ENCODE measurements at places on chromosomes 6 and 20. TPM values are rescaled to one million over a fixed set of nuclear protein-coding genes. Genes with fewer than 3 reads are reported as not detected.

- H3K27me3 ChIP-seq, result no peaks in the 10 kb centered on the region
- no peaks in the 10 kb centered on the region for H3K4me1 ChIP-seq
- no peak overlapping the region for H3K4me3 ChIP-seq
Measured at GRCh38 chr6:161370880-161371279, 97.0 kb upstream of the AGPAT4 start.

GRCh38 chr20:38272398-38272797 lies 11.9 kb upstream of the KIAA1755 start:
- peaks cover 14% of the 10 kb centered on the region for H3K4me1 ChIP-seq
- no peaks in the 10 kb centered on the region for H3K27me3 ChIP-seq
- H3K27ac ChIP-seq, result peak overlapping the region; percentile 11

KCNG1 gene
- 0.70 TPM for total RNA-seq

- no peaks in the 10 kb centered on the region for H3K27me3 ChIP-seq
- H3K27ac ChIP-seq, result no peak overlapping the region
- no peaks in the 10 kb centered on the region for H3K36me3 ChIP-seq
- no peak overlapping the region for H3K4me3 ChIP-seq
- DNase-seq, result no peak
- H3K4me1 ChIP-seq, result no peaks in the 10 kb centered on the region
Measured at GRCh38 chr20:24777746-24778145, 171.3 kb upstream of the CST7 start.

TMX4 gene
- total RNA-seq, result 191 TPM

GRCh38 chr6:5116243-5116991 lies 31.3 kb downstream of the PPP1R3G start:
- no peaks in the 10 kb centered on the region for H3K27me3 ChIP-seq
- DNase-seq, result no peak
- no peak overlapping the region for H3K4me3 ChIP-seq
- H3K27ac ChIP-seq, result no peak overlapping the region
- no peaks in the 10 kb centered on the region for H3K36me3 ChIP-seq

DNA sequence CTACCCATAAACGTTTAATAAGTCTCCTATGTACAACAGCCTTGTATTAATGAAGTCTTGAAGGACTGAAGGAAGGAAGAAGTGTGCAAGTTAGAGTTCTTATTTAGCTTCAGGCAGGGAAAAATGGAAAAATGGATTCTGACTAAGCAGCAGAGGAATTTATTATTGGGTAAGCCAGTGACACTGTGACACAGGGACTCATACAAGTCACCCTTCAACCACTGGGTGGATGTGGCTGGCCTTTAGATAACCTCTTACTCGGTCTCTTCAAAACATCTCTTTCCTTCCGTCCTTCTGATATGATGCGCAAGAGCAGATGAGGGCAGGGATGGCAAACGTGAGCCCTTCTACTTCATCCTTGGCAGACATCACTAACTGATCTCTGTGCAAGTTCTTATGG lies 145.6 kb downstream of the DHX35 start:
- no peak for DNase-seq
- no peak overlapping the region for H3K4me3 ChIP-seq
- no peaks in the 10 kb centered on the region for H3K27me3 ChIP-seq
- H3K36me3 ChIP-seq, result no peaks in the 10 kb centered on the region

OSBPL2 gene
- total RNA-seq, result 29.6 TPM

SSTR4 gene
- not detected for total RNA-seq

DNA sequence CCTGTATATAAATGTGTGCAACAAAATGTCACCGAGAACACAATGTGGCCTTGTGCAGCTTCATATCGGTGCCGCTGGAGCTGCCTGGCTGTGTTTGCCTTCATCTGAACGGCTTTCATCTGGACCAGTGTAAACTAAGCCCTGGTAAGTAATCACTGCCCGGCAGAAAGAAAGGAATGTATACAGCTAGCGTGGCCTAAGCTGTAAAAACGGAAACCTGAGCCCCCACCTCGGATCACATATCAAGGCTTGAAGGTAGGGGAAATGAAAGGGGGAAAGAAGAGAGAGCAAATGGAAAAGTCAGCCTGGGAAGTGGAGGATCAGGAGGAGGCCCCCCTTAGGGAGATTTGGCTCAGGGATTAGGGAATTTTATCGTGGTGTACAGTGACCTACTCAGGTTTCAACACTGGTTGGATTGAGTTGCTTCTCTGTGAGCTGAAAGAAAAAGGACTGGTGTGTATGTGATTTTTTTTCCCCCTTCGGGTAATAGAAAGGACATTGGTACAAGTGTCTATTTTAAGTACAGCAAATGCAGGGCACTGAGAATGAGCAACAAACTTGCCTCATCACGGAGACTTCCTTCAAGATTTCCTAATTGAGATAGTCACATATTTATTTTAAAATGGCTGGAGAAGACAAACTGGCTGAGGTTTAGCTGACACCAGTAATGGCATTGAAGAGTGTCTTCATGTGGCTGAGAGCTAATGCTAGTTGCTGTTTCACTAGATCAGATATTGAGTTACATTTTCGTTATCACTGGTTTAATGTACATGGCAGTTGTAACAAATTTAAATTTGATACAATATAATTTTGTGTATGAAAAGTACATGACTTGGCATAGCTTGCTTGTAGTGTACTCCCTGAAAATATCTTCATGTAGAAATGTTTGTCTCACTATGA lies 3.5 kb downstream of the SOBP start:
- peak overlapping the region; percentile 81 for H3K4me3 ChIP-seq
- H3K36me3 ChIP-seq, result no peaks in the 10 kb centered on the region
- DNase-seq, result no peak
- peak overlapping the region; percentile 91 for H3K27ac ChIP-seq
- no peaks in the 10 kb centered on the region for H3K4me1 ChIP-seq

DLK2 gene
- not detected for total RNA-seq

GRCh38 chr6:111663692-111664564 lies 58.2 kb upstream of the TRAF3IP2 start:
- H3K27me3 ChIP-seq, result no peaks in the 10 kb centered on the region
- no peak overlapping the region for H3K4me3 ChIP-seq
- H3K36me3 ChIP-seq, result no peaks in the 10 kb centered on the region
- H3K27ac ChIP-seq, result peak overlapping the region; percentile 74
- H3K4me1 ChIP-seq, result peaks cover 60% of the 10 kb centered on the region

RNF39 gene
- total RNA-seq, result 1.1 TPM

GRCh38 chr20:62296724-62297448 lies 5.9 kb upstream of the ADRM1 start:
- no peaks in the 10 kb centered on the region for H3K27me3 ChIP-seq
- no peak overlapping the region for H3K4me3 ChIP-seq
- peaks cover 35% of the 10 kb centered on the region for H3K36me3 ChIP-seq
- peaks cover 3% of the 10 kb centered on the region for H3K4me1 ChIP-seq
- H3K27ac ChIP-seq, result peak overlapping the region; percentile 11

DNA sequence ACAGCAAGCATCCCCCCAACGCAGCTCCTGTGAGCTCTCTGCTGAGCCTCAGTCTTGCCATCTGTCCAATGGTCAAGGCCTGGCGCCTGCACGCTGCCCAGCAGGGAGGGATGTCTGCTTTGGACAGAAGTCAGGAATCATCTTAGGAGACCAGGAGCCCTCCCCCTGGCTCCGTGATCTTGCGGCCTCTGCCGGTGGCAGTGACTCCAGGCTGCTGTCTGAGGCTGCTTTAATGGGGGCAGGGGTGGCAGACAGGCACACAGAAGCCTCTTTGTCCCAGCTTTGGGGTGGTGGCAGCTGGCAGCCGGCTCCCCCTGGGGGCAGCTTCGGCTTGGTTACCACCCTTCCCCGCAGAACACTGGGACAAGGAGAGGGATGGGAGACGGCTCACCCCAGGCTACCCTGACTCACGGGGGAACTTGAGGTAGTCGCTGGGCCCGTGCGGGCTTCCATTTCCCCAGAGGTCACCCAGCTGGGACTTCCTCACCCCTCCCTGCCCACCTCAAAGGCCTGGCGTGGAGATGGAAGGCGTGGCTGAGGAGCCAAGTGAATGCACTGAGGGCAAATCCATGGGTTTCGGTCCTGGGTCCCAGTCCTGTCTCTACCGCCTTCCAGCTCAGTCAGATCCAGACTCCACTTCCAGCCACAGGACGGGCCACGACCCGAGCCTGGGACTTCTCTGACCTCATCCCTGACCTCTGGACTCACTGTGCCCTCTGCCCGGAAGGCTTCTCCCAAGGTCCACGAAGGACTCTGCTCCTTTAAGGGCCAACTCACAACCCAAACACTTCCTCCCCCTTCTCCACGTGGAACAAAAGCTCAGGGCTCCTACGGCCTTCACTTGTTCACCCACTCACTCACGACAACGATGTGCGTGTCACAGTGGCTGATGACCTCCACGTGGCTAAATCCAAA lies 14.8 kb downstream of the PEDS1 start:
- H3K27ac ChIP-seq, result peak overlapping the region; percentile 71
- H3K27me3 ChIP-seq, result no peaks in the 10 kb centered on the region
- peaks cover 49% of the 10 kb centered on the region for H3K4me1 ChIP-seq
- no peak for DNase-seq
- H3K36me3 ChIP-seq, result peaks cover 32% of the 10 kb centered on the region
- no peak overlapping the region for H3K4me3 ChIP-seq

GRCh38 chr20:3172933-3173609 lies at the start of gene LZTS3:
TSS of gene LZTS3 (minus strand) at chr20:3173549. CDS start at chr20:3167163, 6,386 bp downstream.
- no peaks in the 10 kb centered on the region for H3K27me3 ChIP-seq
- DNase-seq, result peak; percentile 73
- H3K4me1 ChIP-seq, result no peaks in the 10 kb centered on the region
- no peaks in the 10 kb centered on the region for H3K36me3 ChIP-seq
- H3K27ac ChIP-seq, result peak within 1 kb of the TSS; percentile 80

DNA sequence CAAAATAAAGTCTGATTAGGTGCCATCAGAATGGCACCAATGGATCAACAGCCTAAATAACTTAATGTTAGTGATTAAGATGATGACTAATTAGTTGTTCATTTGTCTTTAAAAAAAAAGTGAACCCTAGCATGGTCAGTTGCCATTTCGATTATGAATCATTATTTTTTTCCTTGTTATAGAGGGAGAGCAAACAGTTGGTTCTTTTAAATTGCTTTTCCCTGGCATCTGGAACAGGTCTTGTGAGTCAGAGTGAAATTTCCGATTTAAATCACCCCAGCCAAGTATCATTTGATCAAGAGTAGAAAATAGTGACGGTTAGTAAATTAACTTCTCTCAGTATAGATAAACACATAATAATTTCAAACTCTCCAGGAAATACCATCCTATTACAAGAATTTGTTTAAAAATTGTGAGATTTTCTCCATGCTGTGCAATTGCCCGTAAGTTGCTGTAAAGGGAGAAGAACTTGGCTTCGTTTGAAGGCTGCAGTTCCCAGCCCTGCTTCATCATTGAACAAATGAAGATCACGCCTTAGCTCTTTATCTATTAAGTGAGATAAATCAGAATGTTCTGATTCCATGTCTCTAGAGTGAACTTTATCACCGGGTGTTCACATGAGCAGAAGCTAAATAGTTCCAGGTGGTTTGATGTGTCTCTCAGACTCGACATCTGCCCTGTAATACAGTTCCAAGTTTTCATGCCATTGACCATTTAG lies 741.3 kb downstream of the DOK5 start:
- DNase-seq, result no peak
- H3K27ac ChIP-seq, result no peak overlapping the region
- H3K4me3 ChIP-seq, result no peak overlapping the region

PTK6 gene
- not detected for total RNA-seq

DNA sequence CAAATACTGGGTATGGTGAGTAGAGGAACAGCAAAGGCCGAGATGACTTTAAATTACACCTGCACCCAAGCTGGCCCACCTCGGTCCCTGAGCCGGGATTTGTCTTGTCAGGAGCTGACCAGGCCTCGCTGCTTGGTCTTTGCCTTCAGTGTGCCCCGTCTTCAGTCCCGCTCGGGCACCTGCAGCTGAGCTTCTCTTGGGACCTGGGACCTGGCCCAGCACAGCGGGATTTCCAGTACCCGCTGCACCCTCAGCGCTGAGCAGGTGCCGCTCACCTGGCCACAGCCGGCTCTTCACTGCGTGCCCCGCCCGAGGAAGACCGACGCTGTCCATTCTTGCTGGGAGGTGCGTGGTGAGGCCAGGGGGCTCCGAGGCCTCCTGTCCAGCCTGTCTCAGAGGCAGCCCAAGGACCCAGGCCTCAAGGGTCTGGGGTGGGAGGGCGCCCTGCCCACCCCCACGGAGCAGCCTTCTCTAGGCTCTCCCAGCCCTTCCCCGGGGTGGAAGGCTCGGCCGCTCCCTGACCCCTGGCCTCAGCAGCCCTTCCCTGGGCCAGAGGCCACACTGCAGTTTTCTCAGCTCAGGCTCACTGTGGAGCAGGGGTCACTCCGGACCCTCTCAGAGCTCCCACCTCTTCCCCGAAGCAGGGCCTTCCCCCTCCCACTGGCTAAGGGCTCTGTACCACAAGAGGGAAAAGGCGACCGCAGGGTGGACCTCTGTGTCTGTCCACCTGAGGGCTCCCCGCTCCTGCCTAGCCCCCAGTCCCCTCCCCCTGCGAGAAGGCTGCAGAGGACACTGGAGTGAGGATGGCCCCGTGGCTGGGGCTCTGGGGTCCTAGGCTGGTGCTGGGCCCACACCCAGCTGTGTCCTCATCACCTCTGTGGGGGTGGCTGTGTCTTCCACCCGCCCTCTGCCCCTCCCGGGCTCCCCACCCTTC lies 119.3 kb downstream of the RNASET2 start:
- H3K27ac ChIP-seq, result no peak overlapping the region
- no peaks in the 10 kb centered on the region for H3K36me3 ChIP-seq
- no peaks in the 10 kb centered on the region for H3K27me3 ChIP-seq
- DNase-seq, result no peak
- no peaks in the 10 kb centered on the region for H3K4me1 ChIP-seq

DNA sequence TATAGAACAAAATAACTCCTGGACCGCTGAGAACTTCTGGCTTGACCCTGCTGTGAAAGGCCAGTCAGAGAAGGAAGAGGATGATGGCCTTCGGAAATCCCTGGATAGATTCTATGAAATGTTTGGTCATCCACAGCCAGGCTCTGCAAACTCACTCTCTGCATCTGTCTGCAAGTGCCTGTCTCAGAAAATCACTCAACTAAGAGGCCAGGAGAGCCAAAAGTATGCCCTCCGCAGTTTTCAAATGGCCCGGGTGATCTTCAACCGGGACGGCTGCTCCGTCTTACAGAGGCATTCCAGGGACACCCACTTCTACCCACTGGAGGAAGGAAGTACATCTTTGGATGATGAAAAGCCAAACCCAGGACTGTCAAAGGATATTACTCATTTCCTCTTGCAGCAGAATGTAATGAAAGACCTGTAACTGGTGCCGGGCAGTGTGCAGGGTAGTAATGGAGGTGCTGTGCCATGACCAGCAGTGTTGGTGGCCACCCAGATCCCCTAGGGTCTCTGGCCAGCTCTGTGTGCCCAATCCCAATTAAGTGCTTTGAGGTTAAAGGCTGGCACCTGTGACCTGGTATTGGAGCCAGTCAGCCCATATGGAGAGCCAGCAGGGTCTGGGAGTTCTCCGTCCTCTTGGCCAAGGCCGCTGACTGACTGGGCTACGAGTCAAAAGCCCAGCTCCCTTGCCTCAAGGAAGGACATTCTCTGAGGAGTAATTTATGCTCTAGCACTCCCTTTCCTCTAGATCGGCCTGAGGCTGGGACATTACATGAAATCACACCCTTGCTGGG lies 87.1 kb downstream of the TRMT6 start:
- no peaks in the 10 kb centered on the region for H3K27me3 ChIP-seq
- no peak overlapping the region for H3K4me3 ChIP-seq
- H3K27ac ChIP-seq, result peak overlapping the region; percentile 81
- H3K36me3 ChIP-seq, result no peaks in the 10 kb centered on the region
- H3K4me1 ChIP-seq, result peaks cover 34% of the 10 kb centered on the region
- DNase-seq, result no peak

KIFC1 gene
- total RNA-seq, result 1.6 TPM

GRCh38 chr6:15827496-15828255 lies 164.8 kb upstream of the DTNBP1 start:
- no peak for DNase-seq
- no peaks in the 10 kb centered on the region for H3K36me3 ChIP-seq
- H3K4me3 ChIP-seq, result no peak overlapping the region
- peaks cover 9% of the 10 kb centered on the region for H3K4me1 ChIP-seq
- H3K27ac ChIP-seq, result peak overlapping the region; percentile 63

TFAP2D gene
- not detected for total RNA-seq

CPNE5 gene
- total RNA-seq, result 47.4 TPM

All from right atrium auricular region (tissue), 2 donors.